CD4-positive, alpha-beta T cell treated with Interleukin-10 for 1 hour (primary cell): ENCODE measurements at places on chromosomes 2 and 18.
A peak's percentile ranks its signal among the peaks of the same experiment; 100 is the strongest.

- DNase-seq: no peak
These were observed 28.2 kb downstream of the BCL2L11 start for GRCh38 chr2:111148925-111149324.

DNA sequence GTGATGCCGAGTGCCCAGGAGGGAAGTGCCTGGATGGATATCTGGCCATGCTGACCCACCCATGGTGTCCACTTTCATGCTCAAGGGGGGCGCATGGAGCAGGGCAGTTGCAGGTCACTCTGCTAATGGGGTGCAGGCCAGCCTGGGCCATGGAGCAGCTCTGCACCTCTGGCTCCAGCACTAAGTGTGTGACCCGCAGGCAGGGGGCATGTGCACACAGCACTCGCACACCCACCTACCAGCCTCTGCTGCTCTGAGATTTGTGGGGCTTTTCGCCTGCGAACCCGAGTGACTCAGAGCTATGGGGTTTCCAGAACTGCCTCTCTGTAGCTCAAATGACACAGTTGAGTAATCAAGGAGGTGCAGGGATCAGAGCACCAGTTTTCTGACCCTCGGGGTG is 66.2 kb downstream of the CYP26B1 start:
- DNase-seq: no peak

DNA sequence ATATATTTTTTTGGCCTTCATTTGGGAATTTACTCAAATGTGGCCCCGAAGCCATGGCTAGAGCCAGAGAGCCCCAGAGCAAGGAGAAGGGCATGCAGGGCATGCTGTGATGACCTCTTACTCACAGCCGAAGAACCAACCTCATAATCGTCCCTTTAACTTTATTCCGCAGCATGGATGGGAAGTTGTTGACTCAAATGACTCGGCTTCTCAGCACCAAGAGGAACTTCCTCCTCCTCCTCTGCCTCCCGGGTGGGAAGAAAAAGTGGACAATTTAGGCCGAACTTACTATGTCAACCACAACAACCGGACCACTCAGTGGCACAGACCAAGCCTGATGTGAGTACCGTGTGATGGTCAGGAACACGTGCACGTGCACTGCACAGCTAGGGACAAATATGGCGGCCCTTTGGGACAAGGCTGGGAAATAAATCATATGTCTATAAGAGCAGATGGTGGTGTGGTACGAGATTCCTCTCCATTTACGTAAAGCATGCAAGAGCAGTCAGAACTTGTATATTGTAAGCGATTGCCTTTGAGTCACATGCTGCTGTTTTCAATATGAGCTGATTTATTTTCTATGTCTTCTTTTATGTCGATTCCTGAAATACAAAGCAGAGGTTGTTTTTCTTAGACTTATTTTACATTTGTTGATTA is 280.9 kb downstream of the NEDD4L start:
- DNase-seq: no peak

- DNase-seq: no peak
These were observed 104.2 kb downstream of the SH3BP4 start for GRCh38 chr2:235055891-235056516.

DNA sequence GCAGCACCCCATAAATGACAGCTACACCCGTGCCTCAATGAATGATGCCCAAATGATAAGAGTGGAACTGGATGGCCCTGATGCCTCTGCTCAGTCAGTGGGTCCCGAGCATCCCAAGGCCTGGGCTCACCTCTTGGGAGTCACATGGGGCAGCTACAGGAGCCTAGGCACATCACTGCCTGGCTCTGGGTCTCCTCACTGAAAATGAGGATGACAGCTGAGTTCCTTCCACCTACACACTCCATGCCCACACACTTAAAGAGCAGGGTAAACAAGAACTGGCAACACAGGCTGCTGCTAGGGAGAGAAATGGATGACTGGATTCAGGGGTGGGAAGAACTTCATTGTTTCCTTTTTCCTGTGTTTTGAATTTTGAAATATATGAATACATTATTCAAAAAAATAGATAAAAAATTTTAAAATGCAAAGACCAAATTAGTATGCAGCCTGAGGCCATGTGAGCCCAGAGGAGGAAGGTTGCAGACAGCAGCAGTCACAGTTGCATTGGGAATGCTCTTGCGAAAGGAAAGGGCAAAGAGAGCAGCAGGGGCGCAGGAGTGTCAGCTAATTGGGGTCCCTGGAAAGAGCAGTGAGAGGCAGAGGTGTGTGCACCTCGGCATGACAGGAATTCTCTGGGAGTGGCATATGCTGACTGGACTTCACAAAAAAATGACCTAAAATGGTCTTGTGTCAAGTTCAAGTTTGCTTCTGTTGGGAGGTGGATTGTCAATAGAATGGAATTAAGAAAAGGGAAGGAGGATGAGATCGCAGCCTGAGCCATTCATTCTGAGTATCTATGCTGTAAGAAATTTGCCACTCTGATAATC is 327.1 kb downstream of the CELF4 start:
- DNase-seq: no peak

- DNase-seq: no peak
These were observed 254.8 kb downstream of the CDH2 start for GRCh38 chr18:27921904-27922751.

DNA sequence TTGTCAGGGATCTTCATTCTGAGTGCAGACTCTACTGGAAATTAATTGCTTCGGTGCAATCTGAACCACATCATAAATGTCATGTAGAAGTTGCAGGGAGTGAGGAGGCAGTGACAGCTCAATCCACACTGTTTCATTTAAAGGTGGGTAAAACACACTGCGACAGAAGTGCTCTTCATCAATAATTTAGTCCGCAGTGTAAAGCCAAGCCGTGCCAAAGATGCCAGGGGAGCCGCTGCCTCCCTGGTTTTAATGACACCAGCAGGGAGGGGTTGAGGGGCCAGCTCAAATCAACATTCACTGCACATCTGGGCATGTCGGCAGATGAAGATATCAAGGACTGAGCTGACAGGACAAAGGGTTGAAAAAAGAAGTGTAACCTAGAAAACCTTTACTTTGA is 305.7 kb upstream of the VRK2 start:
- DNase-seq: no peak

DNA sequence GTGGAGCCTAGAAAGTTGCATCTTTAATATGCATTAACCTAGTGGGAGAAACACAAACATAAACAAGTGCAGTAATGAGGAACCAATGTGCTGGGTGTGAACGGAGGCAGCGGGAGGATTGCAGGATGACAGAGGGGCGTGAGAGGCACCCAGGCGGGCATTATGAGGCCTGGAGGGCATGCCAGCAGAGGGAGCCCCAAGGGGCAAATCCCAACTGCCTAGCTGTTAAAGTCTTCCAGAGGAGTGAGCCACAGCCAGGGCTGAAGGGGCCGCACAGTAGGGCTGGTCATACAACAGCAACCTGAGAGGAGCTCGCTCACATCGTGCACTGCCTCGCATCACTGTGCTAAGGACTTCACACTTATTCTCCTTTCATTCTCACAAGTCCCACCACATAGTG is 13.3 kb upstream of the PRELID3A start:
- DNase-seq: no peak

- no peak for DNase-seq
These were observed 373.6 kb upstream of the TRIB2 start for GRCh38 chr2:12343141-12343540.

DNA sequence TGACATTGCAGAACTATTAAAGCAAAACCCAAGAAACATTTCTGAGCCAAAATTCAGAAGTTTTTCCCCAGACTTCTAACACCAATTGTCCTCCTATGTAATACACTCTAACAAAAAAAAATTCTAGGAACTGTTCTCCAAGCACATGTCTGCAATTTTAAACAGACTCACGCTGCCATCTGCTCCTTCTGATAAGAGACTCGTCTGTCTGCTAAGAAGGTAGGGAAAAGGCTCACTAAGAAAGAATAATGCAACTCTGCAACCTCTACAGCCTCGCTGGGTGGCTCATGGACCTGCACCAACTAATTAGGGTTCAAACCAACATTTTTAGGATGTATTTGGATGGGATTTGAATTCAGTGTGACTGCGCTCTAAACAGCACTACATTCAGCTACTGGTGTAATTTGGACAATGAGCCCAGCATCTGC is 366.5 kb downstream of the DSC3 start:
- DNase-seq: no peak

DNA sequence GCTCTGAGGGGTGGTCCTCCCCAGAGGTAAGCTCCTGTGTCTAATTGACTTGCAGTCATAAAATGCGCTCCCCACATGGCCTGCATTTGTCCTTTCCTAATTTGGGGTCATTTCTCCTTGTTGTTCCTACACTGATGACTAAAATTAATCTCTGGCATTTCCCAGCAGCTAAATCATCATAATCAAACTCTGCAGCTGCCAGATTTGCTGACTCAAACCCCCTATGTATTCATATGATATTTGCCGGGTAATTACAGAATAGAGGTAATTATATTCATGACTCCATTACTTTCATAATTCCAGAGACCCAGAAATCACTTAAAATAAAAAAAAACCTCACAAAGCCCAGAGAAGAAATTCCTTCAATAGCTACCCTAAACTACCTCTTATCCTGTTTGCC is 331.4 kb upstream of the KLHL29 start:
- no peak for DNase-seq

DNA sequence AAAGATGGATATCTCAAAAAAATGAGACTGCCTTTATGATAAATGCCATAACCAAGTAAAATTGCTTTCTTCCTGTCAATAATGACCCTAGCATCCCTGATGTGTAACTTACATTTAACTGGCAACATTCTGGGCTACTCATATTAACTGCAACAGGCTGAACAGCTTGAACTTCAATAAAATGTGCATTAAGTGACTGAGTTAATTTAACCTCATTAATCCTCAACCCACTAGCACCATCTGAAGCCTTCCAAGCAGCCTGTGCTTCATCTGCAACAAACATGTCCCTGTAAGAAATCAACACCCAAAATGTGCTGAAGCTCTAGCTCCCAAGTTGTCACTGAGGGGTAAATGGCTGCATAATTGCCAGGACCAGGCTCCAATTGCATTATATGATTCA is 296.2 kb upstream of the ZC3H15 start:
- no peak for DNase-seq

DNA sequence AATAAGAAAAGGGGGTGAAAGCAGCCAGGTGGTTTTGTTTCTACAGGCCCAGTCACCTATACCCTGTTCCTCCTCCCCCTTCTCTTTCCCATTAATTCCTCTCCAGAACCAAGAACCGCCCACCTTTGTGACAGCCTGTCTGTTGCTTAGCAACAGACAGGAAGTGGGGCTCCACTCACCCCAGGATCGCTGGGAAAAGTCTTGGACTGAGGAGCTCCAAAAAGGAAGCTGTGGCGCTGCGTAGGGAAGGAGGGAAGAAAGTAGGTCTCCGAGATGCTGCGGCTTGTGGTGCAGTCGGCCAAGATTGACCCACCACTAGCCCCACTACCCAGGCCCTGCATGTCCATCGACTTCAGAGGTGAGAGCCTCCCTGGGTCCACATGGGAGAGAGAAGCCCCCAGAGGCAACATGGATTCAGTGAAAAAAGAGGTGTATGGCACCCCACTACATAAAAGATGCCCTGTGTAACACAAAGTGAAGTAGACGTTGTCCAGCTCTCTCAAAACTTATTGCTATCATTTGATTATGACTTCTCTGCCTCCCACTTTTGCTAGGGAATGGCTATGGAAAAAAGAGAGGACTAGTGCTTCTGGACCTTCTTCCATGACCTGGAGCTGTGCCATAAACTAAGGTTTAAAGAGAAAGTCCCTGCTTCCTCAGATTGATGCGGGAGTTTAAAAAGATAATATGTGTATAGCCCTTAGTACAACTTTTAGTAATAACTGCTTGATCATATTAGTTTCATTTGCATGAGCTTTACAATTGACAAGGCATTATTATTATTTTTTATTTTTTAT is at the start of gene FER1L5:
Gene FER1L5, plus strand, starts transcription at position 201 of the 797 bp plus-strand sequence. Its CDS starts 73 bp downstream, at position 274.
- no peak for DNase-seq

- no peak for DNase-seq
These were observed 47.8 kb downstream of the SATB2 start for GRCh38 chr2:199409759-199410529.

- no peak for DNase-seq
These were observed 363.3 kb downstream of the TNS1 start for GRCh38 chr2:217639481-217639880.

GRCh38 chr2:199956062-199956380 is 639 bp downstream of the MAIP1 start:
- peak; percentile 7 for DNase-seq

DNA sequence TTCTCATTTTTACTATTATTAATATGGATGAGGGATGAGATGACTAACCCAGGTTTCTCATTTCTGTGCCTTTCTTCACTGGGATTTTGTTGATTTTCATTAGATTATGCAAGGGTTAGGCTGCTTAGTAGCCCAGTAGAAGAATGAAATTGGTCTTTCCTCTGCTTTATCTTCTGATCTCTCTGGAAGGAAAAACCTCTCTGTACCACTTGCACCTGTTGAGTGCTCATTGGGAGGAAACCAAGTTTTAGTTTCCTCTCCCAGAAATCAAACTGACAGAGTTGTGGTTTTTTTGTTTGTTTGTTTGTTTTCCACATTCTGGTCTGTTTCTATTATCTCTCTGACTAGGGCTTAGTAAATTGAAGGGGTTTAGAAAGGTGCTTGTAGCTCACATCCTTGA is 60.8 kb downstream of the KIAA1328 start:
- no peak for DNase-seq

- DNase-seq: no peak
These were observed 591.7 kb downstream of the ZEB2 start for GRCh38 chr2:143928184-143928583.

DNA sequence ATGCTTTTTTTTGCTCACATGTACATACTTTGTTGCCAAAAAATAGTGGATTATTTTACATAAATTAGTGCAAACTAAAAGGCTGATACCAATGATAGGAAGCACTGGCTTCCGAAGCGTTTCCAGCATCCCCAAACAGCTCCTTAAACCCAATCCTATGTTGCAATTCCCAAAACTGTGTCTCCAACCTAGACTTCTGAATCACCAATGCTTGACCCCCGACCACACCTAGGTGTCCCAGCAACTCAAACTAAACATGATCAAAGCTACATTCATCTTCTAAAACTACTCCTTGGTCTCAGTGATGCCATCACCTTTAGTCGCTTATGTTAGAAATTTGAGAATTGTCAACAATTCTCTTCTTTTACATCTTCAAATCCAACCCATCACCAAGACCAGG is 13.4 kb downstream of the ATP8B1 start:
- no peak for DNase-seq

DNA sequence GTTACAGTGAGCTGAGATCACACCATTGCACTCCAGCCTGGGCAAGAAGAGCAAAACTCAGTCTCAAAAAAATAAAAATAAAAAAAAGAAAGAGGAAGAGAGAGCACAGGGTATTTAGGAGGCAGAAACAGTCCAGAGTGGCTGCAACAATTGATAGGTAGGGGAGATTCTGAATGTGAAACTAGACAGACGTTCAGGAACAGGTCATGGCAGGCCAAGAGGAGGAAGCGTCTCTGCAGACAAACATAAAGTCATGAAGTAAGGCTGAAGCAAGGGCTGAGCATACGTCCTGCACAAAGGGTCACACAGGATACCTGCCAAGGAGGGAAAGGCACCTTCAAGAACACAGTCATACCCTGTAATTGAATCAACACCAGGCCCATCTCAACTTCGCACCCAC is 64.1 kb upstream of the ZNF532 start:
- DNase-seq: no peak

- no peak for DNase-seq
These were observed 229.3 kb upstream of the ZSWIM2 start for GRCh38 chr2:187078297-187078696.
